ENCODE measurements at places on chromosomes 7 and 10. TPM values are rescaled to one million over a fixed set of nuclear protein-coding genes. Genes with fewer than 3 reads are reported as not detected.

TMEM229A gene
- 0.46 TPM for total RNA-seq

DNA sequence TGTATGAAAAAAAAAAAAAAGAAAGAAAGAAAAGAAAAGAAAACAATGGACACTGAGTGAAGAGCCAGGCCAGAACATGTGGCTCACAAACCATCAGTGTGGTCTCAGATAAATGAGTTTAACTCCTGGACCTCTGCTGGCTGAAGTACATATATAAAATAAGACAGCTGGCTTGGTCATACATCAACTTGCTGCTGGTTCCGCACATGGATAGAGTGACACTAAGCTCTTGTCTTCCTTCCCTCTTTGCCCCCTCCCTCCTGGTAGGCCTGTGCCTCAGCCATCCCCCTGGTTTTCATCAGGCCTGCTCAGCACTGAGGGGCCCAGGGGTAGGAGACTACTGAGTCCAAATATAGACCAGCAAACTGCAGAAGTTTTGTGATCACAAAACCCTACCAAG lies 58.1 kb upstream of the DGKI start:
- no peak for DNase-seq
- no peaks in the 10 kb centered on the region for H3K27me3 ChIP-seq
- no peak overlapping the region for H3K4me3 ChIP-seq
- peaks cover 73% of the 10 kb centered on the region for H3K36me3 ChIP-seq
- H3K4me1 ChIP-seq = no peaks in the 10 kb centered on the region

DNA sequence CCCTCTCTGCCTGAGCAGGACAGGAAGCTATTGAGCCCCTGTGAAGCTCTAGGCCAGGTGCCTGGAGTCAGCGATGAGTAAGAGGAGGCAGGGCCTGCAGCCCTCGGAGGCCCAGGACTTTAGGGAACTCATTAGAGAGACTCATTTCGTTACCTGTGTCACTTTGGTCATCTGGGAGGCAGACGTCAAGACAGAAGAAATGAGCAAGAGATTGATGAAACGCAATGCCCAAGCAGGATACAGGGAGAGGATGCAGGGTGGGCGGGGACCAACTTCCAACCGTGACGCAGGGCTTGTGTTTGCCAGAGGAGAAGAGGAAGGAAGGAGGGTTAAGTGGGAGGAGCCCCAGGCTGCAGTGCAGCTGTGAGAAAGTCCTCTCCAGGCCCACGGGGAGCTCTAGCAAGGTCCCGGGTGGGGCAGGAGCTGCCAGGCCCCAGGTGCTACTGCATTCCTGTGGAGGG lies 26.4 kb upstream of the GNA12 start:
- H3K27me3 ChIP-seq = no peaks in the 10 kb centered on the region
- no peak overlapping the region for H3K27ac ChIP-seq
- peaks cover 4% of the 10 kb centered on the region for H3K4me1 ChIP-seq
- DNase-seq = peak; percentile 85
- no peak overlapping the region for H3K4me3 ChIP-seq
- H3K36me3 ChIP-seq = no peaks in the 10 kb centered on the region

DNA sequence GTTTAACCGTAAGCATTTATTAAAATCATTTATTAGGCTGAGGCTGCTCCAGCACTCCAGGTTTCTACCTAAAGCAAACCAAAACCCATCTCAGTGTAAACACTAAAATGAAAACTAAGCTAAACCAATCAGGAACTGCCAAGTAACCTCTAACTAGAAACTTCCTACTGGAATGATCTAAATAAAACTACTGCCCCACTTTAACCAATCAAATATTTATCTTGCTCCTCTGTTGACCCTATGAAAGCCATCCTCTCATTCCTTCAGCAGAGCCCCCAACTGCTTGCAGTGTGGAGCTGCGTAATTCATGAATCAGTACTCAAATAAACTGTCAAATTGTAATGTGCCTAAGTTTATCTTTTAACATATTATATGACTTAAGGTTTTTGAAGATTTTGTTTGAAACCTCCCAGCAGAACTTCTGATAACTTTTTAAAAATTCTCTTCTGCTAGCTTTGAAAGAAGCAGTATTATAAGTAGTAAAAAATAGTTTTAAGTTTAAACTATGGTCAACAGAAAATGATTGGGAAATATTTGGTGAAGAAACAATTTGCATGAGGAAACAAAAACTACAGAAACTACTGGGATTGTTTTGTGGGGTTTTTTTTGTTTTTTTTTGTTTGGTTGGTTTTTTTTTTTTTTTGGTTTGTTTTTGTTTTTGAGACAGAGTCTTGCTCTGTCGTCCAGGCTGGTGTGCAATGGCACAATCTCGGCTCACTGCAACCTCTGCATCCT lies 47.4 kb downstream of the GPR37 start:
- H3K27me3 ChIP-seq = no peaks in the 10 kb centered on the region
- no peaks in the 10 kb centered on the region for H3K4me1 ChIP-seq
- H3K27ac ChIP-seq = no peak overlapping the region
- DNase-seq = no peak

DNA sequence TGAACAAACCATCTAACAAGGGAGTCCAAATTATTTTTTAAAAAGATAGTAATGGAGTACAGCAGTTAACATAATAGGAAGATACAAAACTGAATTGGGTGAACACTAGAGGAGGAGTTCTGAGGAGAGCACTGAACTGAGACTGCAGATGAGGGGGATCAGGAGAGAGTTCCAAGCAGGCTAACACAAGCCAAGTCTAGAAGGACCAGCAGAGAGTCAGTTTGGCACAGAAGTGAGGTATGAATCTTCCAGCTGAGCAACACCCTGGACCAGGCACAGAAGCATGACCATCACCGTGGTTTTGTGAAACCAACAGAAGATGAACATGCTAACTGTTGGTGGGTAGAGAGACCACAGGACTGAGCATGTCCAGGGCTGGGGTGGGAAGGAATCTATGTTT lies 30.8 kb upstream of the PLCE1 start:
- no peaks in the 10 kb centered on the region for H3K27me3 ChIP-seq
- H3K4me3 ChIP-seq = no peak overlapping the region
- no peak for DNase-seq
- H3K27ac ChIP-seq = no peak overlapping the region
- H3K36me3 ChIP-seq = no peaks in the 10 kb centered on the region

SLC26A3 gene
- total RNA-seq = not detected

DNA sequence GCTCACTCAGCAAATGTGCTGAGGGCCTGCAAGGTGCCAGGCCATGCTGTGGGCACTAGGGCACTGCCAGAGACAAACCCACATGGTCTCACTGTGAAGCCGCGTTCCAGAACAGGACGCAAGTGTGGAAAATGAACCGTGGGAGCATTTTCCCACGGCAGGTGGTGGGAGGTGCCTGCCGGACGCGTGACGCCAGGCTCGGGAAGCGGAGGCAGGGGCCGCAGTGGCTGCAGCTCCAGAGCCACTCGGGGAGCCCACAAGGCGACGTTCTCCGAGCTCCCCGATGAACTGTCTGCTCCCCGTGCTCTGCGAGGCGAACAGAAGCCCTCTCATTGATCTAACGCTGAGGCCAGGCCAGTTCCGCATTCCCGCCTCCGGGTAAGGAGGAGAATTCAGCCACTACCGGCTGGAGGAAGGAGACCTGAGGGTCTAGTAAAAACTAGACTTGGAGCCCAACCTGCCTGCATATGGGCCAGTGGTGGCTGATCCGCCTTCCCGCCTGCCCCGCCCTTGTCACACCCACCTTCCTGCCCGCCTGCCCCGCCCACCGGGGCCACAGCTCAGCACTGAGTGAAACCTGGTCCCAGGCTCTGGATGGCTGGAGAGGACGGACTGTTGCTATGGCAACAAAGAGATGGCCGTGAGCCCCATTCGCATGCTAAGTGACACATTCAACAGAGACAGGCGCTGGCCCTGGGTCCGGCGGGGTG lies 13.1 kb downstream of the ADGRA1 start:
- DNase-seq = peak; percentile 99
- H3K4me3 ChIP-seq = peak overlapping the region; percentile 38
- H3K27me3 ChIP-seq = no peaks in the 10 kb centered on the region
- no peak overlapping the region for H3K27ac ChIP-seq
- H3K36me3 ChIP-seq = no peaks in the 10 kb centered on the region

DNA sequence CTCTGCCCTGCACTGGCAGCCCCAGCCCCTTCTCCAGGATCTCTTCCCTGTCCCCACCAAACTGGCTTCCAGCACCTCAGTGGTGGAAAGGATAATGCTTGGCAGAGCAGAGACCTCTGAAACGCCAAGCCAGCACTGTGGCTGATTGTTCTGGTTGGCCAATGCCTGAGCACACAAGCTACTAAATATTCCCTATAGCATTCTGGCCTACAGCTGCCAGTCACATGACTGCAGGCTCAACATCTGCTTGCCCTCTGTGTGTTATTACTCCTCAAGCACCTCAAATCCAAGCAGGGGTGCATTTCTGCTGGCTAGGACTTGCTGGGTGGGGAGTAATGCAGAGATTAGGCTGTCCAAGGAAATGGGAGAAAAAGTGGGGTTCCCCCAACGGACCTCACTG lies 6.1 kb downstream of the TBATA start:
- no peak overlapping the region for H3K4me3 ChIP-seq
- H3K27me3 ChIP-seq = no peaks in the 10 kb centered on the region
- no peak overlapping the region for H3K27ac ChIP-seq

CYP26C1 gene
- total RNA-seq = 0.42 TPM

GRCh38 chr7:70347463-70348254 lies 749.4 kb downstream of the AUTS2 start:
- H3K36me3 ChIP-seq = no peaks in the 10 kb centered on the region
- no peaks in the 10 kb centered on the region for H3K27me3 ChIP-seq
- H3K27ac ChIP-seq = no peak overlapping the region
- H3K4me1 ChIP-seq = no peaks in the 10 kb centered on the region
- no peak for DNase-seq

GRCh38 chr7:77697535-77697831 lies 1.2 kb downstream of the RSBN1L start:
- no peak for DNase-seq
- H3K4me1 ChIP-seq = no peaks in the 10 kb centered on the region
- H3K4me3 ChIP-seq = peak overlapping the region; percentile 99
- H3K27me3 ChIP-seq = no peaks in the 10 kb centered on the region
- no peak overlapping the region for H3K27ac ChIP-seq

CASTOR2 gene
- total RNA-seq = 26.5 TPM

PLAU gene
- total RNA-seq = 15.0 TPM

ARID5B gene
- total RNA-seq = 0.04 TPM

SLC18A2 gene
- 3.0 TPM for total RNA-seq

DNA sequence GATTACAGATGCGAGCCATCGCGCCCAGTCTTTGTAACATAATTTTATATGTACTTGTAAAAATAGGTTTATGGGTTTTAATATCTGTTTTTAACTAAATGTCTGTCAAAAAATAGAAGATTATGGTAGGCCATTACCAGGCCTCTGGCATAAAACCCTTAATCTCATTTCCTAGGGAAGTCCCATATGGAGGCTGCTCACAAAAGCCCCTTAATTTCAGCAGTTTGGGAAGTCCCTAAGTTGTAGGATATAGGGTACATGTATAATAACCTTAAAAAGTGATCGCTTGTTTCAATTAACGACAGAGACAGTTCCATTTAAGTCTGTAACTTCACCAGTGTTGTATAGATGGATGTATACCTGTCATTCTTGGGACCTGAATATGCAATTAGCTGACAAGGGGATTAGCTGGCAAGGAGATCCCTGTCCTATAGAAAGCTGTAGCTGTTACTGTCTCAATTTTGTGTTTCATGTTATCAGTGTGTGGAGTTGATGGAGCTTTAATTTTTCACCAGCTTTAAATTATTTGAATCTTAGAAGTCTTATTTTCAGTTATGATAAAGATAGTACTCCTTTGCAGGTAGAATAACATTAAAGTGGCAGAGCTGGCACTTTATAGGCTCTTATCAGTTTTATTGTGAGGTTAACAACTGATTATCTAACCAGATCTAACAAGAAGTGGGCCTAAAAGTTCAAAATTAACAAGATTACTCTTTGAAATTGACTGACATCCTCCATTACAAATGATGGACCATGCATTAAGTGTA lies 10.5 kb downstream of the TRIM24 start:
- H3K4me1 ChIP-seq = peaks cover 2% of the 10 kb centered on the region
- no peak for DNase-seq
- H3K4me3 ChIP-seq = no peak overlapping the region
- H3K36me3 ChIP-seq = peaks cover 19% of the 10 kb centered on the region
- H3K27ac ChIP-seq = no peak overlapping the region
- no peaks in the 10 kb centered on the region for H3K27me3 ChIP-seq

- H3K27ac ChIP-seq = no peak overlapping the region
- H3K36me3 ChIP-seq = no peaks in the 10 kb centered on the region
- H3K27me3 ChIP-seq = no peaks in the 10 kb centered on the region
- no peaks in the 10 kb centered on the region for H3K4me1 ChIP-seq
- no peak for DNase-seq
Observed at GRCh38 chr10:126012485-126012884, 116.1 kb downstream of the FANK1 start.

- no peaks in the 10 kb centered on the region for H3K36me3 ChIP-seq
- H3K4me1 ChIP-seq = no peaks in the 10 kb centered on the region
- H3K27me3 ChIP-seq = no peaks in the 10 kb centered on the region
- H3K27ac ChIP-seq = no peak overlapping the region
Observed at GRCh38 chr7:13028036-13028824, 340.8 kb downstream of the ARL4A start.

DNA sequence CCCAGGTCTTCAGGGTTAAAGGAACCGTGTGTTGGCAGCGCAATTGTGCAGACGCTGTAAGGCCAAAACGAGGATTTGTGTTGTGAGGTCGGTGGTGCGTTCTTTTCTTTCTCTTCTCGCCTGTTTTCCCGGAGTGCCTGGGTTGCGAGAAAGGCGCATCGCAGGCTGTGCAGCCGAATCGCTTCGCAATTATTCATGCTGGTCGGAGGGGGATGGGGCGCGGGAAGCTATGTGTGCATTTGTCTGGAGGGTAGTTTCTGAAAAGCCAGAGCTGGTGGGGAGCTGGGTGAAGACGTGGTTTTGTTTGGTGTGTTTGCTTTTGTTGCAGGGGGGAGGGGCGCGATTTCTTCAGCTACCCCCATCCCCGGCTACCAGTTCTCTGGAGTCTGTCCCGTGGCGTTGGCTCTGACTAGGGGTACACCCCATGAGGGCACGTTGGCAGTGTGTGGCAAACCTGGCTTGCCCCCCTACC lies 2.1 kb downstream of the MXI1 start:
- no peak overlapping the region for H3K27ac ChIP-seq
- DNase-seq = peak; percentile 41
- H3K27me3 ChIP-seq = peaks cover 28% of the 10 kb centered on the region
- no peaks in the 10 kb centered on the region for H3K36me3 ChIP-seq
- no peaks in the 10 kb centered on the region for H3K4me1 ChIP-seq

DNA sequence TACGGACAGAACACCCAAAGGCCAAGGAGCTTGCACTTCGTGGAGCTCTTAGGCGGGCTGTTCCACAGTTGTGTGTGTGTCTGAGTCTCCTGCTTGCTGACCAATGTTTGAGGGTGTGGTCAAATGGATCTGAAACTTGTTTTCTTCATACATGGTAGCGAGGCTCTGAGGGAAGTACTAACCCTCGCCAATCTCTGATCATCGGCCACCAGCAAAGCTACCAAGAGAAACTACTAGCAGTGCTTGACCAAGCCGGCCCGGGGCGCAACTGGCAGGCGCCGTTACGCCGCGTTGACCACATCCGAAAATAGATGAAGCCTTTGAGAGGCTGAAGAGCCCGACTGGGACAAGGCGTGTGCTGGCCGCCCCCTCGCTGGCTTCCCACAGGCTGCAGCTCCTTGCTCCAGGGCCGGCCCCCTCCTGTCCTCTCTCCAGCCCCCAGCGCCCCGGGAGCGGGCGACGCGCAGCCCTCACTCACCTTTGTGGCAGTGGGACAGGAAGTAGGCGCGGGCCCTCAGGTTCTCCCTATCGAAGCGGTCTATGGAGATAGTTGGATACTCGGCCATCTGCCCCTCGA lies 384 bp downstream of the DCLRE1C start:
- no peaks in the 10 kb centered on the region for H3K36me3 ChIP-seq
- H3K27ac ChIP-seq = no peak overlapping the region
- no peak for DNase-seq
- H3K4me1 ChIP-seq = 0 out of 2 replicates have a peak, but pooled peaks cover 2% of the 10 kb centered on the region
